Stimulated activated CD4-positive, alpha-beta T cell treated with anti-CD3 and anti-CD28 coated beads, Interleukin-2, amount 100 ng/mL, for 24 hours (primary cell): ENCODE measurements at places on chromosomes 16 and 17.

GRCh38 chr16:3171855-3172593 is 16.0 kb upstream of the OR1F1 start:
- DNase-seq: peak; percentile 64

- DNase-seq: no peak
These were observed 10.0 kb upstream of the NAGLU start for GRCh38 chr17:42526031-42526444.

DNA sequence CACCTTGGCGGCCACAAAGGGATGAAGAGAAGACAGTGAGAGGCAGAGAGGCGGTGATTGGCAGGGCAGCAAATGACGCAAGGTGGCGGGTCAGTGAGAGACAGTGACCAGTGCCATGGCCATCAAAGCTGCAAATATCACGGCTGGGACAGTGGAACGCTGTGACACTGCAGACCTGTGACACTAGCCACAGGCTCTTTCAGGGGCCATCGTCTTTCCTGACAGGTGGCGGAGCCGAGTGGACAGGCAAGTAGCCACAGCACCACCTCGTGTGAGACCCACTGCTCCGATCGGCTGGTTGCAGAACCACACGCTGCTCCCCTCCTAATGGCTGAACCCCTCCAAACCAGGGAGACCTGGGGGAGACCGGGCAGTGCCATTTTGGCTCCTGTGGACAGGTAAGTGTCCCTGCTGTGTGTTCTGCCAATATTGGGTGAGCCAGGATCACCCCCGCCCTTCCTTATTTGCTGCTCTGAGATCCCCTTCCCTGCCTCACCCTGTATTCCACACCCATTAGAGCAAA is 7.9 kb upstream of the ZNF778 start:
- no peak for DNase-seq

- DNase-seq: no peak
These were observed 2.0 kb upstream of the RDM1 start for GRCh38 chr17:35932586-35932985.

DNA sequence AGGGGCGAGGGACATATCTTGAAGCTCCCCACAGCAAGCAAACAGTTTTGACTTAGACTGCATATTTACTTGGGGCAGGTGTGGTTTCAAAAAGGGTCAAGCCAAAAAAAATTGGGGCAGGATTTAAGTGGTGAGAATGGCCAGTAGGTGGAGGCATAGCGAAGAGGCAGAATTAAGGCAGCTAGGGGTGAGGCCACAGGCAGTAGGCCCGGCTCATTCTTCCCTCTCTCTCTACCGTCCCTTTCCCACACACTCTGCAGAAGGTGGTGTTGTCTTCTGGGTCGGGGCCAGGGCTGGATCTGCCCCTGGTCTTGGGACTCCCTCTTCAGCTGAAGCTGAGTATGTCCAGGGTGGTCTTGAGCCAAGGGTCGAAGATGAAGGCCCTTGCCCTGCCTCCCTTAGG is 2.6 kb downstream of the SHBG start:
- DNase-seq: no peak

- no peak for DNase-seq
These were observed 13.8 kb upstream of the TCF25 start for GRCh38 chr16:89859615-89860007.

GRCh38 chr17:29726715-29727252 is 104.1 kb upstream of the CORO6 start:
- DNase-seq: no peak

DNA sequence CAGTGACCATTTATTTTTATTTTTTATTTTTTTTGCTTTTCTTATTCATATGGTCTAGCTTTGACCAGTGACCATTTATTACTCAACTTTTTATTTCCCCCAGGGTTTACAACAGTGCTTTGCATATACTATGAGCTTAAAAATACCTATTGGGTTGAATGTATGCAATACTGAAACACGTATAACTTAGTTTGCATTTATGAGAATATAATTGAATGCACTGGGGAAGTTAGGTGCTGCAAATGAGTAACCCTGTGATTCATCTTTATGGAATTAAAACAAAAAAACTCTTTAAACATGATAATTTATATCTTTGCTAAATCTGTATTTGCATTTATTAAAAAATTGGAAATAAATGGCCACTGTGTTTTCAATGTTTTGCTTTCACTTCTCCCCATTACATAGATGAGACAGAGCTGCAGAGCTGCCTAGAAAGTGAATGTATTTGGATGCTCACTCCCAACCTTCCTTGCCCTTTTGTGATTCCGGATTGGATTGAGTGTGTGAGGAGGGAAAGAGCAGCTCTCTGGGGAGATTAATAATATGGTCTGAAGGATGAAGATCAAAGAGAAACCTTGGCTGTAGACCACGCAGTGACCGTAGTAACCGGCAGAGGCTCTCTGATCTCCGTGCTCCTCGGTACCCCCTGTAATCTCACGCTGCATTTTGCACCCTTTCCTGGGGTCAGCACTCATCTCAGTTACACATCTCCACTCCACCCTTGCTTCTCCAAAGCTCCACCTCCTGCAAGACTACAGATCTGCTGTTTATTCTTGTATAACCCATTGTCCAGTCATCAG is 14.3 kb downstream of the TMEM100 start:
- no peak for DNase-seq

DNA sequence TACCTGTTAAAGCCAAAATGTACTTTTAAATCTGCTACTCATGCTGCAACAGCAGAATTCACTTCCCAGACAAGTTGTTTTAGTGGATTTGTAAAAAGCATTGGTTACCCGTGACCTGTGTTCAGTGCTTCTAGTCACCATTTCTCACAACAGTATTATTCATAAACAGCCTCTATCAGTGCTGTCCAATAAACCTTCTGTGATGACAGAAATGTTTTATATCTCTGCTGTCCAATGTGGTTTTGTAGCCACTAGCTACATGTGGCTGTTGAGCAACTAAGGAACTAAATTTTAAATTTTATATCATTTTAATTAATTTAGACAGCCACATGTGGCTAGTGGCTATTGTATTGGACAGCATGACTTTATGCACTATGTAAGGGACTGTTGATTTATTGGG is 12.6 kb downstream of the MAP3K3 start:
- DNase-seq: no peak

- DNase-seq: no peak
These were observed 3.7 kb upstream of the DPEP2 start for GRCh38 chr16:68003031-68003430.

DNA sequence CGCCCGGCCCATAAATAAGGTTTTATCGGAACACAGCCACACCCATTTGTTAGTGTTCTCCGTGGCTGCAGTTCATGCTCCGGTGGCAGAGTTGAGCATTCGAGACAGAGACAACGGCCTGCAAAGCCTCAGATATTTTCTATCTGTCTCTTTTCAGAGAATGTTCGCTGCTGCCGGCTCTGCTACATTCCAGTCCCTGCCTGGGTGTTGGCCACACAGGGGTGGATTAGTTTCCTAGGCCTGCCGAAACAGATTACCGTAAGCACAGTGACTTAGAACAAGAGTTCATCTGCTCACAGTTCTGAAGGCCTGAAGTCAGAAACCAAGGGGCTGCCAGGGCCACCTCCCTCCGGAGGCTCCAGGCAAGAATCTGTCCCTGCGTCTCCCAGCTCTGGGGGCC is 19.1 kb upstream of the GSG1L start:
- no peak for DNase-seq

DNA sequence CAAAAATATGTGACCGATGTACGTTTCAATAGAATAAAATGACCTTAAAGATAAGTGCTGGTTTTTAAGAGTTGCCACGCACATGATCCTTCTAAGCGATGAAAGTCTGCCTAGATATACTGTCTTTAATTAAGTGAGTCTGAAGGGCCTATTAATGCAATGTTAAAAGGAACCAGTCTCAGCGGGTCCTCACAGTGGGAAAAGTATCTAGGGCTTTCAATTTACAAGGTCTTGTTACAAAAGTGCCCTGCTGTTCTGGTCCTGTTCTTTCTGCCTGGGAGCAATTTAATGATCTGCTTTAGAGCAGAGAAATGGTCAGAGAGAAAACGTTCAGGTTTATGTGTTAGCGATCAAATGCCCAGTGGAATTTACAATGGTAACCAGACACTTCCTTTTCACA is 864.0 kb downstream of the KCNJ2 start:
- DNase-seq: no peak

DNA sequence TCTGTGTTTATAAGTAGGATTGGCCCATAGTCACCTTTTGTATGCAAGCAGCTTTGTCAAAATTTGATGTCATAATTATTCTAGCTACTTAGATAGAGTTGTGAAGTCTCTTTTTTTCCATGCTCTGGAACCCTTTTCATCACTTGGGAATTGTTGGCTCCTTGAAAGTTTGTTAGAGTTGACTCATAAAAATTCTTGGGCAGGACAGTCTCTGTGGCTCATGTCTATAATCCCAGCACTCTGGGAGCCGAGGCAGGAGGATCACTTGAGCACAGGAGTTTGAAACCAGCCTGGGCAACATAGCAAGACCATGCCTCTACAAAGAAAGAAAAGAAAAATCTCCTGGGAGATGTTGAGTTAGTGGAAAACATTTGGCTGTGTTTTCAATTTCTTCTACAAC is 45.7 kb upstream of the MRC2 start:
- DNase-seq: no peak

- DNase-seq: no peak
These were observed 16.7 kb downstream of the IGFBP4 start for GRCh38 chr17:40459636-40460603.

DNA sequence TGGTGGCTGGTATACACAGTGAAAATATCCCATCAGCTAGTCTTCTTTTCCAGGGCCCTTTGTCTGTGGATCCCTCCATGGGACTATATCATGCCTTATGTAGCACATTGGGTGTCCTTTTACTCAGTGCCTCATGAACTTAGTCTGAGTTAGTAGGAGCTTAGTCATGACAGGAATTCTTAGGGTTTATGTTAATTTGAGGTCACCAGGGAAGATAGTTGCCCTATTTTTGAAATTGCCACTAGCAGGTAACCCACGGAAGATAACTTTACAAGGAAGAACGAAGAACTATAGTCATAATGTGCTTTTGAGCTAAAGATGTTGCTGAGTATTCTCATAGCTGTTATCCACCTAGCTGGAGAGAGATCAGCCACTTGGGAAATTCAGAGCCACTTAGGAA is 14.8 kb upstream of the PLK1 start:
- no peak for DNase-seq

DNA sequence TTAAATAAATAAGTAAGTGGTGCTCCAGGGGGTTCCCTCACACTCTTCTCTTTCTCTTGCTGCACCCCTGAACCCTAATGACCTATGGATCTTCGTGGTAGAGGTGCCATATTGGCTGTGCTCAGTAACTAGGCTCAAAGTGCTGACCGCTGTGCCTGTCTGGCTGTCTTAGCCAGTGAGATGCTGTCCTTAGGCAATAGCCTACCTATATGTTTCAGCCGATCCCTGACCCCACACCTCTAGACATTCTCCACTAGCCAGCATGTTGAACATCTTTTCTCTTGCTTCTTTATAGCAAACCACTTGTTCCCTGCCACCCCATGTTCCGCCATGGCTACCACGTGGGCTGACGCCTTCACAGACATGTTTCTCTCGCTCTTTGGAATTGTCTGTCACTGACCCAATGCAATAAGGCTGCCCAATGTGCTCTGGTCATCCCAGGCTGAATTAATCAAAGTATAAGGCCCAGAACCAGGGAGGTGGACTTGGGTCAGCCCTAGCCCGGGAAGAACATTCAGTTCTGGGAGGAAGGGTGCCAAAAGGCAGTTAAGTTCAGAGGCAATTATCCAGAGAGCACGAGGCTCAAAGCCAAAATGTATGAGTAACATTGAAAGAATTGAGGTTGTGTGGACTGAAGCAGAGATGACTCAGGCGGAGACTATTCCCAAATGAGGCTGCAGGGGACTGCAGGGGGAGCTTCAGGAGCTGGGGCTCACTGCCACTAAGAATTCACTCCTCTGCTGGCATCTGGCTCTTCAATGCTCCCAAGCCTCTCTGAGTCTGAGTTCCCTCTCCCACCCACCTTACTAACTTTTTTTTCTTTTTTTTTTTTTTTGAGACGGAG is 28.7 kb upstream of the TNRC6A start:
- no peak for DNase-seq

GRCh38 chr17:31726980-31727427 is 132.0 kb downstream of the COPRS start:
- no peak for DNase-seq

- DNase-seq: no peak
These were observed 3.9 kb downstream of the CDH13 start for GRCh38 chr16:82630688-82631087.

DNA sequence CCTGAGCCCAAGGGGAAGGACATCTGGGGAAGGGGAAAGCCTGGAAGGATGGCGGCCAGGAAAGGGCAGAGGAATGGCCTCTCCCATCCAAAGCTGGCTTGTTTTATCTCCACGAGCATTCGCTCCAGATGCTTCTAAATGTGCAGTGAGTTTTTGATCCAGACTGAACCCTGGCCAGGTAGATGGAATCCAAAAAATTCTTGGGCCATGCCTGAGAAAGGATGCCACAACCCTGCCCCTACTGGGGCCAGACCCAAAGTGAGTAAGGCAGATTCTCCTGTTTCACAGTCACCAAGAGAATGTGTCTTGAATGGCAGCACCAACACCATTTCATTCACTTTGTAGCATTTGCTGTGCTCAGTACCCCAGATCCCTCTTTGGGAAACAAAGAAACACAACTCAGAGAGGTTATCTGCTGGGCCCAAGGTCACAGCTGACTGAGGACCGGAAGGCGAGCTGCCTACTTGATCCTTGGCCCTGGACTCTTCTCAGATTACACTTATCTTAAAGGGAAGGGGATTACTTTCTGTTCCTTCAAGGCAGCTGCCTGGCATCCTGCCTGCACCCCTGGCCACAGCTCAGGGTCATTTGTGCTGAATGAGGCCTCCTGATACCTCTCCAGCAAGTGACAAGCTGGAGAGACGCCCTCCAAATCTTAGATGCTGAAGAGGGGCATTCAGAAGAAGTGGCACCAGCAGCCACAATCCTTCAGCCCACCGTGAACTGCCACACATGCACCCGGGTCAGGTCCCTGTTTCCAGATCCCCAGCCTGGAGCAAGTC is 3.6 kb downstream of the LRRC75A start:
- DNase-seq: no peak

DNA sequence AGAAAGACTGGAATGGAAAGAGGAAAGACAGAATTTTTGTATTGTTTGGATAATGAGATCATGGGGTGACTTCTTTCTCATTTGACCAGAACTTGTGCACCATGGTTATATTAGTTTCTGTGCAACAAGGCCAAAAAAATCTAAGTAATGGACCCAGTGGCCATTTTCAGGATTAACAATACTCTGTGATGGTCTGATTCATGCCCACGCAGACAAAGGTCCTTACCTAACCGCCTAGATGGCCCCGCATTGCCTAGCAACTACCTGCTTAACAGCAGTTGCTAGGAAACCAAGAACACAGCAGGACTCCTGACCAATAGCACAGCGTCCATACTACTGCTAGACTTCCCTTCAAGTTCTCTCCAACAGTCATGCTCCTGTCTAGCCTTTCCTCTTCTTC is 22.4 kb downstream of the MIS12 start:
- DNase-seq: no peak

DNA sequence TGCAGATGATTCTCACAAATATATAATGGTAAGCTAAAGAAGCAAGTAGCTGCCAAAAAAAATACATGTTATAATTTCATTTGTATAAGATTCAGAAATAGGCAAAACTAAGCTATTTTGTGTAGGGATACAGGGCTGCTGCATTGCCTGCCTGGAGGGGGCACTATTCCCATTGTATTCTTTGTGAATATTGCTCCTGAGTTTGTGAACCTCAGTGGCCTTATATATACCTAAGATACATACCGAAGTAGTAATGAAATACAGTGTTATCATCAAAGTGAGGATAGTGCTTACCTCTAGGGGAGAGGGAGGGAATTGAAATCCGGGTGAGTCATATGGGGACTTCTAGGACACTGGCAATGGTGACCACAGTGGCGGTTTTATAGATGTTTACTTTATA is 53.5 kb downstream of the C17orf58 start:
- DNase-seq: no peak
